ENCODE measurements at places on chromosomes 11 and 22.
A peak's percentile ranks its signal among the peaks of the same experiment; 100 is the strongest.

GRCh38 chr11:93849751-93850593 lies 446 bp downstream of the VSTM5 start:
- DNase-seq, result no peak

DNA sequence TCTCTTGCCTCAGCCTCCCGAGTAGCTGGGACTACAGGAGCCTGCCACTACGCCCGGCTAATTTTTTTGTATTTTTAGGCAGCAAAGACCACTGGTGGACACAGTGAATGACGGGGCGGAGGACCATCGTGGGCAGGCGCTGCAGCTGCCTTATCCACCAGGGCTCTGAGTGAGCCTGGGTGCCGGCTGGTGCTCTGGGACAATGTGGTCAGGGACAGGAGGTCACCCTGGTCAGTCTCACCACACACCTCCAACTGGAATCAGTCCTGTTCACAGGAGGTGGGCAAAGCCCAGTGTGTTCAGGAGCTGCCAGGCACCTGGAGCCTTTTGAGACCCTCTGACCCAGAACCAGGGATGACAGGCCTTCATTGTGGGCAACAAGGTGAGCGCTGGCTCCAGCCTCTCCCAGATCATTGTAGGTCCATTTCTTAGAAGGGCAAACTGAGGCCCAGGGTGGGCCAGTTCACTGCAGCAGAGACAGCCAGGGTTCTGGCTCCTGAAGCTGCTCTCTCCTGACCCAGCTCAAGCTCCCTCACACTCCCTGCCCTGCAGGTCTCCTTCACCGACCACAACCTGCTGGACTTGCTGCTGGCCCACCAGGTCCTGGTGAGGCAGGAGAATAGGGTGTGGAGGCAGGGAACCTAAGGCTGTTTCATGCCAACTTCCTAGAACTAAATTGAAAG lies 15.7 kb upstream of the CABP2 start:
- no peak for DNase-seq

GRCh38 chr22:19756288-19757128 lies 4.1 kb upstream of the TBX1 start:
- peak; percentile 34 for DNase-seq

GRCh38 chr11:43985386-43985752 lies 42.9 kb downstream of the C11orf96 start:
- DNase-seq, result no peak

- no peak for DNase-seq
Measured at GRCh38 chr22:46739094-46739870, 1.2 kb upstream of the CERK start.

GRCh38 chr11:110892741-110893285 lies 180.6 kb upstream of the ARHGAP20 start:
- no peak for DNase-seq

- DNase-seq, result no peak
Measured at GRCh38 chr11:122020902-122021301, 95.1 kb downstream of the BLID start.

GRCh38 chr11:128629516-128630106 lies 42.3 kb upstream of the ETS1 start:
- no peak for DNase-seq

GRCh38 chr22:20061481-20061861 lies 18.6 kb upstream of the DGCR8 start:
- no peak for DNase-seq
